ENCODE measurements at places on chromosomes 13 and 19.

- DNase-seq: no peak
Observed at GRCh38 chr13:34153428-34154180, 335.7 kb downstream of the RFC3 start.

GRCh38 chr19:6521718-6522646, 8.8 kb upstream of the TNFSF9 start:
- no peak for DNase-seq

DNA sequence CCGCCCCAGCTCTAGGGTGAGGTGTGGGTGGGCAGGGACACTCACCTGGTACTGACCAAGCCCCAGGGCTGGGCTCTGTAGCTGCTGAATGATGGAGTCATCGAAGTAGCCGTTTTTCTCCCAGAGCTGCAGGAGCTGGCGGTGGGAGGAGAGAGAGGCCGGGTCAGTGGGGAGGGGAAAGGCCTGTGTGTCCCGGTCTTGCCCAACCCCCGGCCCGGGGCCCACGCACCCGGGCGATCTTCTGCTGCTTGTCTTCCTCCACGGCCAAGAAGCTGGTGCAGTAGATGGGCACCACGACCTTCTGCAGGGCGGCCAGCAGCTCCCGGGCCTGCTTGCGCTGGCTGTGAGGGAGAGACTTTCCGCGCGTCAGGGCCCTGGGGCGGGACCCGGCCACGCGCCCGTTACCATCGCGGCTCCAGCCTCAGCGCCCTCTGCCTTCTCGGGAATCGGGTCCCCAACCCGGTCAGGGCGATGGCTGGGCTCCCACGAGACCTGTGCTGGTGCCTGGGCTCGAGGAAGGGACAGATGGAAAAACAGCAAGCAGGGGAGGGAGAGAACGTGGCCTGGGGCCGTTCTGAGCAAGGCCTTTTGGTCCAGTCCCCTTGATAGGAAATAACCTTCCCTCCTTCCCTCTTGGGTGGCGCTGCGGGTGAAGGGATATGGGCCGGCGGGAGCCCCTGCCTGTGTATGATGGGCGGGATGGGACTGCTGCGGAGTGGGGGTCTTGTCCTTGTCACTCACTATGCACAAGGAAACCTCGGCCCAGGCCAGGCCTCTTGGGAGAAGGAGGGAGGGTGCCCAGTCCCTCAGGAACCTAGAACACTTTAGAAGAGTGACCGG, 11.5 kb downstream of the CHERP start:
- no peak for DNase-seq

DNA sequence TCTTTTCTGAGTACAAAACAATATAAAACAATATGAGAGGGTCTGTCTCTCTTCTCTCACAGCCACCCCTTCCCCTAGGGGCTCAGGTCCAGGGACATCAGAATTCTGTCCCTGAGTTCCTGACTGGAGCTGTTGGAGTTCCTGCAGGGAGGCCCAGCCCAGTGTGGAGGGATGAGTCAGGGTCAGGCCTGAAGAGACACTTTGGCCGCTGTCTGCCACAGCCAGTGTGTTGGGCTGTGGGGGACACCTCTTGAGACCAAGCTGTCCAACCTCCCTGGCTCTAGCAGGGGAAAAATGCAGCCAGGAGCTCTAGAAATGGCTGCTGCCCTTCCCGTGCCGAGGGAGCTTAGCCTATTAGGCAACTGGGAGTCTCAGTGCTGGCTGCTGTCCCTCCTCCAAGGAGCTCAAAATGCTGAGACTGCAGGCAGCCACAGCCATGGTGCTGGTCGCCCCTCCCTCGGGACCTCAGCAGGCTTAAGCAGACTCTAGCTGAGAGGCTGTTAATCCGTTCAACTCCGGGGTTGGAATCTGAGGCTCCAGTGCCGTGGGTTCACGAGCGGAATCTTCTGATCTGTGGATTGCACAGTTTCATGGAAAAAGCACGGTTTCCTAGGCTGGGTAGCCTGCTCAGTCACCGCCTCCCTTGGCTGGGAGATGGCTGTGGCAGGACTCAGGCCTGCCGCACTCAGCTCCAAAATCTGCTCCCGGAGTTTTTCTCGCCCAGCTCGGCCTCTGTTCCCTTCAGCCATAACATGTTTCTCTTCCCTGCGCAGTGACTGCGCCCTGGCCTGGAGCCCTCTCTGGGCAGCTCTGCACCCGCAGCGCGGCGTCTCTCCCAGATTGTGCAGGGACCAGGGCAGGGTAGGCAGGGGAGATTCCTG, 3.8 kb upstream of the ZNF626 start:
- no peak for DNase-seq

- DNase-seq: no peak
Observed at GRCh38 chr13:39531646-39532045, 71.3 kb downstream of the LHFPL6 start.

DNA sequence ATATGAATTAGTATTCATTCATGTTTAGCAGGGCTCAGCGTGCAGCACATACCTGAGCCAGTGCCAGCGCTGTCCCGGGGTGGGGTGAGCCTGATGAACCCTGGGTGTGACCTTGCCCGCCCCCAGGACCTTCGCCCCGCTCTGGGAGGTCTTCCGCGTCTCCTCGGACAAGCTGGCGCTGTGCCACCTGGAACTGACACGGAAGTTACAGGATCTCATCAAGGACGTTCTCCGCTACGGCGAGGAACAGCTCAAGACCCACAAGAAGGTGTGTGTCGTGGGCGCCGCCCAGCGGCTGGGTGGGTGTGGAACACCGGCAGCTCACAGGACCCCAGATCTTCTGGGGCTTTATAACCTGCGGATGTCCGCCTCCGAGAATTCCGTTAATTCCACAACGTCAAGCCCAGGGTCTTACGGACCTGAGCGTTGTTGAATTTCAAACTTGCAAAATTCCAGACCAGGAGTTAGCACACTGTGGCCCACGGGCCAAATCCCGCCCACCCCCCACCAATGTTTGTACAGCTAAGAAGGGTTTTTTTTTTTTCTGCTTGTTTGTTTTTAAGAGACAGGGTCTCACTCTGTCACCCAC, 15.4 kb downstream of the FCHO1 start:
- no peak for DNase-seq

DNA sequence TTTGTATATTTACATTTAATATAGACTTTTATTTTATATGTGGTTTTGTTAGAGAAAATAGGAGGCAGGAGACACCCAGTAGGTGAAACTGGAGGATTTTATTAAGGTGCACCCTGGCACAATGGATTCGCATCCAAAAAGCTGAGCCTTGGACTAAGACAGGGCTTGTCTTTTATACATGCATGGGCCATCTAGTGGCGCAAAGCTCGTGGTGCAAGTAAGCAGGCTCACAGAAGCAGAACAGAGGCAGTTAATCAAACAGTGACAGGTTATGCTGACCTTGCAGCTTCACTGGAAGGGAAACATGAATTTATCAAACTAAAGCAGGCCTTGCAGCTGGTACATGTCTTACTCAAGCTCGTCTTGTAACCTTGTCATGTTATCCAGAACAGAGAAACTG, 58.8 kb upstream of the ZNF681 start:
- DNase-seq: no peak

GRCh38 chr19:38736036-38736412, 8.2 kb downstream of the CAPN12 start:
- no peak for DNase-seq

DNA sequence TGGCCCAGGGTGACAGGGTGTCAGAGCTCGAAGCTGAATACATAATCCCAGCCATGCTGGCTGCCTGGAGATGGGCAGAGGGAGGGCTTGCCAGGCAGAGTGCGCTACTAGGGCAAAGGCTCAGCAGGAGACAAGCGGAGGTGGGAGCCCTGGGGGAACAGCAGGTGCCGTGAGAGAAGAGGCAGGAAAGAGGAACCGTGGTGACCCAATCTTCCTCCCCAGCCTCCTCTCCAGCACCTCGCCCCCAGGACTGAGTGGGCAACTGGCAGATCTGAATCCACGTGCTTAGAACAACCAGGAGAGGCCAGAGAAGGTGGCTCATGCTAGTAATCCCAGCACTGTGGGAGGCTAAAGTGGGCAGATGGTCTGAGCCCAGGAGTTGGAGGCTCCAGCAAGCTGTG, 11.0 kb upstream of the CCL25 start:
- DNase-seq: no peak

- no peak for DNase-seq
Observed at GRCh38 chr19:35862528-35862927, 5.8 kb downstream of the KIRREL2 start.

DNA sequence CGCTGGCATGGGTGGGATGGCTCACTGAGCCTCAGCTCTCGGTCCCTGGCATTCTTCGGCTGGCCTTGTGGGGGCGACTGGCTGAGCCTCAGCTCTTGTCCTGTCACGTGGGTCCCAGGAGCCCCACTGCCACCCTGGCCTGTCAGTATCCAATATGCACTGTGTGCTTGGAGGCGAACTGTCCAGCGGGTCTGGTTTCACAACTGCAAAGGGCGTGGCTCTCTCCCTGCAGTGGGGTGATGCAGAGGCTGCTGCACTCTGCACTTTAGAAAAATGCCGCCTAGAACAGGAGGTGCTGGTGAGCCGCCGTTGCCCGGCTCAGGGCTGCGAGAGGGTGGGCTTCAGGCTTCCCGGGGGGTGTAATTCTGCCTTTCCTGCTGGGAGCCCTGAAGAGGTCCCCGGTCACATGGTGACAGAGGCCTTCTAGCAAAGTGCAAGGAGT, 17.0 kb upstream of the TMEM255B start:
- no peak for DNase-seq

- DNase-seq: no peak
Observed at GRCh38 chr13:21967871-21968270, 297.0 kb downstream of the FGF9 start.

DNA sequence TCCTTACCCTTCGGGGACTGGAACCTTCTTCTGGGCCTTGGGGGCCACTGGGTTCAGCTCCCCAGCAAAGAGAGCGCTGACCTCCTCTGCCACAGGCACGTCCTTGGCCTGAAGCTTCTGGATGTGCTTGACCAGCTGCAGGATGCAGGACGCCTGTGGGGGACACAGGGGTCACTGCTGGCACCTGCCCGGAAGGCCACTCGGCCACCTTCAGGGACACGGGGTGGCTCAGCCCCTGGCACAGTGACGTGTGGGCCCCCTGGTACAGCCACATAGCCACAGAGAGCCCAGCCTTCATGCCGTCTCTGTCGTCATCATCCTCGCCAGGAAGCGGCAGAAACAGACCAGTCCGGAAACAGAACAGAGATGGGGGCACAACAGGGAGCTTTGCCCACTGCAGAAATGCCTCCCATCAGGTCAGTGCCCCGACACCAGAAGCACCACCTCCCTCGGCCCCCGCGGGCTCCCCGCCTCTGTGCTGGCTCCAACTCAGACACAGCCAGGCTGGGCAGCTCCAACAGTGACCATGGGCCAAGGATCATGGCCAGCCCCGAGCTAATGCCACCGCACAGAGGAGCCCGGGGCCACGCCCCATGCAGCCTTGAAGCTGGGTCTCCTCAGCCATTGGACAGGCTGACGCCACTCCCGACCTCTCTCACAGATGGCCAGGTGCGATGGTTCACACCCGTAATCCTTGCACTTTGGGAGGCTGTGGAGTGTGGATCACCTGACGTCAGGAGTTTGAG, 20.7 kb downstream of the IZUMO4 start:
- DNase-seq: no peak

DNA sequence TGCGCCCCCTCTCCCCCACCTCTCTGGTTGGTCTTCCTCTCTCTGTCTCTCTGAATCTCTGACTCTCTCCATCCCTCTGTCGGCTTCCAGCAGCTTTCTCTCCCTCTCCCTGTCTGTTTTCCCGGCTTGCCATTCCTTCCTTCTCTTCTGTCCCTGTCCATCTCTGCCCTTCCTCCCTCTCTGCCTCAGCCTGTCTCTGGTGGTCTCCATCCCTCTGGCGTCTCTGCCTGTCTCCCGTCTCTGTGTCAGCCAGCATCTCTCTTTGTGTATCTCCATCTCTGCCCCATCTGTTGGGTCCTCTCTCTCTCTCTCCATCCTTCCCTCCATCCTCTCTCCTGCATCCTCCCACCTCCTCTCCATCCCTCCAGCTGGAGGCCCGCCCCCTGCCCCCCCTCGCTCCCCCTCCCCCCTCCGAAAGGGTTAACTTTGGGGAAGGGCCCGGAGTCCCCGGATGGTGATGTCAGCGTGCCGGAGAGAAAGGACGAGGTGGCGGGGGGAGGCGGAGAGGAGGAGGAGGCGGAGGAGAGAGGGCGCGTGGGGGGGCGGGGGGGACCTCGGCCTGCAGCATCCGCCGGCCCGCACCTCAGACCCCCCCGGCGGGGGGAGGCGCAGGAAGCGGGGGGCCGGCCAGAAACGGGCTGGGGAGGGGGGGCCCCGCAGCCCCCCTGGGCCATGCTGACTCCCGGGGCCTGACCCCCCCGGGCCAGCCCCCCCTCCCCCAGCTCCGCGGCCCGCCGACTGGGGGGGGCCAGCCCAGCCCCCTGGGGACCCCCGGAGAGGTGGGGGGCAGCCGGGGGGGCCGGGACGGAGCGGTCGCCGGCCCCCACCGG, at the start of gene BRSK1:
TSS of gene BRSK1 (plus strand) at position 450 of the 830 bp plus-strand sequence. CDS start 446 bp downstream, outside the sequence.
- DNase-seq: peak; percentile 58

DNA sequence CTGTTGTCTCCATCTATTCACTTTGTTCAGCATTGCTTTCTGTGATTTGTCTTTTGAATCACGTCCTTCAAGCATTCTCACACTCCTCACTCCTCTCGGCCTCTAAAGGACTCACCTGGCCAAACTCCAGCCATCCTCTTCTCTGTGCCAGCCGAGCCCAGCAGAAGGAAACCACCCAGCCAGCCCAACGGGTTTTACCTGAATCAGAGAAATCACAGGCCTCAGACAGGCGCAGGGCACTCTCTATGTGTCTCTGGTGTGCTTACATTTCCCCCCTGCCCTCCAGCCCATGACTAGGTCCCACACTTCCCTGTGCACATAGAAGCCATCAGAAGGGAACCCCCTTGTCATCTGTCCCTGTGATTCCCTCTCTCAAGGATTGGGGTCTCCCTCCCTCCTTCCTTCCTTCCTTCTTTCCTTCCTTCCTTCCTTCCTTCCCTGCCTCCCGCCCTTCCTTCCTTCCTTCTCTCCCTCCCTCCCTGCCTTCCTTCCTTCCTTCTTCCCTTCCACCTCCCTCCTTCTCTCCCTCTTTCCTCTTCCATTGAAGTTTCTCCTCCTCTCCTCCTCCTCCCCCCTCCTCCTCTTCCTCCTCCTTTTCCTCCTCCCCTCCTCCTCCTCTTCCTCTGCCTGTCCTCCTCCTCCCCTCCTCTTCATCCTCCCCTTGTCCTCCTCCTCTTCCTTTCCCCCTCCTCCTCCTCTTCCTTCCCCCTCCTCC, 8.8 kb upstream of the ZNF541 start:
- no peak for DNase-seq

DNA sequence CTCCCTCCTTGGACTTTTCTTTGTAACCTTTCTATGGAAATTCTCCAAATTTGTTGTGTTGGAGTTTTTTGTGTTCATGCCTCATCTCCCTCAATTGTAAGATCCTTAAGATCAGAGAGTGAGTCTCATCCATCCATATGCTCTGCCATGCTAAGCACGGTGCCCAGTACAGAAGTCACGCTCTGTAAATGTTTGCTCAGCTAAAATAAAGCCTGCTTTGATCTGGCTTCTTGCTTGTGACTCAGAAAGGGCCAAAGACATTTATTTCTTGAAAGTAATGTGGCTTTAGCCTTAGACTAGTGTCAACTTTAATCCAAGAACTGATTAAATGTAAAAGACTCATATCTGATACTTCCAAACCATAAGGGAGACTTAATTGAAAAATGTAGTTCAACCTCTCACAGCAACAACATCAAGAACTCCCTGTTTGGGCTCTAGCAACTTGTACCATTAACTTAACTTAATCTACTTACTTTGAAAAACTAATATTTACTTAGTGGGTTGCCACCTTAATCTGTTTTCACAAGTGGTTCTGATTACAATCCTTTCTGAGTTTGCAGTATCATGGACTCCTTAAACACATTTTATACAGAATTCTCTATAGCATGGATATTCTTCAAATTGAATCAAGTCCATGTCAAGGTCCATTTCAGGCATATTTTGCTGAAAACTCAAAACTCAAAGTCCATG, 100.2 kb downstream of the KL start:
- DNase-seq: no peak

Measured in NCI-H1436 treated with DMSO at 0.1 percent for 48 hours (cell line).